ENCODE measurements at places on chromosomes 12 and 14.

DNA sequence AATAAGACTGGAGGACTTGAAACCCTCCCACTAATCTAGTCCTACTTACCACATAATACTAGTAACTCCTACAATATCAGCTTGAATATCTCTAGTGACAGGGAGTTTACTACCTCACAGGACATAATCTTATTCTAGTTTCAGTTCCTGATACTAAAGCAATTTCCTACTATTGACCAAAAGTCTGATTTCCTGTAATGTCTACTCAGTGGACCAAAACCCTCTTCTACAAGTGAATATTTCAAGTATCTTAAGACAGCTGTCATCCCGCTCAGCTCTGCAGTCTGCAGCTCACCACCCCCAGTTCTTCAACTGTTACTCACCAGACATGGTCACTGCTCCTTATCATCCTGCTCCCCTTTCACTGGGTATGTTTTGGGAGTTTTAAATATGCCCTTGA is 70.8 kb upstream of the TMCC3 start:
- no peak for DNase-seq

GRCh38 chr12:125210104-125210755 is 145.0 kb downstream of the AACS start:
- DNase-seq = no peak

DNA sequence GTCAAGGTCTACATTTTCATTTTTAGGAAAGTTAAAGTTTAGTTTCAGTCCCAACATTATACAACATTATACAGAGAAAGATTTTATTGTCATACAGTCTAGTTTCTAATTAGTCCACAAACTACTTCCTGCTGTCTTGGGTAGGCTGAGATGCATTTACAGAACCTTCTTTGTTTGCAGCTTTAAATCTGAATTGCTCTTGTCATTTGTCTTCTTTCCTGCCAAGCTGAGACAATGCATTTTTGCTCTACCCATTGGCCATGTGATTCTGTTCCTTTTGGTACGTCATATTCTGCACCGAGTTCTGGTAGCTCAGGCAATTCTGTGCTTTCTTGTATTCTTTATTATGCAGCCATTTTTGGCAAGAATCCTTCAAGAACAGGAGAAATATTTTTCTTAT is 228.5 kb downstream of the ATP23 start:
- DNase-seq = no peak

DNA sequence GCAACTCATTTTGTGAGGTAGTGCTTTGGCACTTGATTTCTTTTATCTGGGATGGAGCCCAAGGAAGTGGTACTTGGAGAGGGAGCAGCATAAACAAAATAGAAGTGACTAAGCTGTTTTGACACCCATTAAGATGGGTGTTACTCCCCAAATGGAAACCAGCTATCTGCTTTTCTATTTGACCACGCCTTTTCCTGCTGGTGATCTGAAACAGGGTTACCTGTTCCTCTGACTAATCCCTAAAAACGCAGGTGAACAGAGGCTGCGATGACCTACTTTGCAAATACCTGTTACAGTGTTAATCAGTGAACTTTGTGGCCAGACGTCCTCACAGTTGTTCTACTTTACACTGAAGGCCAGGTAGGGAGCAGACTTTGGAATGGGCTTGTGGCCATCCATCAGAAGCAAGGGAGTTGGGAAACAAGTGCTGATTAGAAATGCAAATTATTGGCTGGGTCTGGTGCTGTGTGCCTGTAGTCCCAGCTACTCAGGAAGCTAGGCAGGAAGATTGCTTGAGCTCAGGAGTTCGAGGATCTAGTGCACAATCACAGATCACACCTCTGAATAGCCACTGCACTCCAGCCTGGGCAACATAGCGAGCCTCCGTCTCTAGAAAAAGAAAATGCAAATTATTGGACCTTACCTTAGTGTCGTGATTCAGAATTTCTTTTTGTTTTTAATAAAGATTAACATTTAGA is 58.3 kb upstream of the HECTD1 start:
- DNase-seq = no peak

- DNase-seq = no peak
Observed at GRCh38 chr12:131843527-131843926, 15.3 kb downstream of the MMP17 start.

- DNase-seq = no peak
Observed at GRCh38 chr14:50301914-50302313, 10.1 kb downstream of the L2HGDH start.

DNA sequence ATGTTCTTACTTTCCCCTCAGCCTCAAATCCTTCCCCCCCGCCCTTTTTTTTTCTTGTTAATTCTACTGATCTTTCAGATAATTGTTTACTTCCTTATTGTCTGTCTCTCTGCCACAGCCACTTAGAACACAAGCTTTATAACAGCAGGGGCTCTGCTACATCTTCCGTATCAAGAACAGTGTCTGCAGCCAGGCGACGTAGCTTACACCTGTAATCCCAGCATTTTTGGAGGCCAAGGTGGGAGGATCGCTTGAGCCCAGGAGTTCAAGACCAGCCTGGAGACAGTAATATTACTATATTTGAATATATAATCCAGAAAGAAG is 5.4 kb downstream of the SOS2 start:
- DNase-seq = peak; percentile 4

DNA sequence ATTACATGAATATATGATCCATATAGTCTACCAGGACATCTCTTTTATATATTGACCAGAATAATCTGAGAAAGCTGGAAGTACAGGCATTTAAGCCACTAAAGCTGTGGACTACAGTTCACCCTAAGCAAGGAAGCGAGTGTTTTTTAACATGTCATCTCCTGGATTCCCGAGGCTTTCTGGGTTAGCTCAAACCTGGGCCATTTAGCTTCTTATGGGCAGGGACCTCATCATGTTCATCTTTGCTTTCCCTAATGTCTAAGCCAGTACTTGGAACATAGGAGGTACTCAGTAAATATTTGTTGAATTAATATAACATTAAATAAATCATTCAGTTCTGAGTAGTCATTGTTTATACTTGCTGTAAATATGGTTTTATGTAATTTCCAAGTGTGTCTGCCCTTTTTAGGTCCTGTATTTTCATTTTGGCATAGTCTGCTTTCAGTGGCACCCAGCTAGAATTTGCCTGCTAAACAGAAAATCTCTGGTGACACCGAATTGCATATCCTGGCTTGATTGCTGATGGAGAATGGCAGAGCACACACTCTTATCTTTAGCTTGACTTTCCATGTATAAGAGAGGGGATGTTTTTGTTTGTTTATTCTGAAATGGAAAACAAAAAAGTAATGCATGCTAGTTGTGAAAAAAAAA is 344.5 kb downstream of the ZFP36L1 start:
- no peak for DNase-seq

GRCh38 chr12:98294051-98294805 is 221.2 kb upstream of the TMPO start:
- no peak for DNase-seq

DNA sequence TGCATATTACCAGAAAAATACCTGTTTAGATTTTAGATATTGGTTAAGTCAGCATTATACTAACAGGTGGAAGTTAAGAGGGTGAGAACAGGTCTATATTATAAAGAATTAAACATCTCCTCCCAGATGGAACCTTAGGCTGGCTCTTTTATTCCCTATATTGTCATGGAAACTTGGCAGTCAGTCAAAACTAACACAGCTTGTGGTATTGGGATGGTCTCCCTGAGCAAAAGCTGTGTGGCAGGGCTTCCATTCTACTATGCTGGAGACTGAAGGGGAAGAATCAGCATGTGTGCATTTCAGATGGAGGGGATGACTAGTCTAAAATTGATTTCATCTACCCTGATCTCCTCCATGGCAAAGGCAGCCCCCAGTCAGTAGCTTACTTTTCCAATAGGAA is 66.7 kb downstream of the SMOC1 start:
- no peak for DNase-seq

- no peak for DNase-seq
Observed at GRCh38 chr12:55765736-55766290, 22.9 kb downstream of the GDF11 start.

DNA sequence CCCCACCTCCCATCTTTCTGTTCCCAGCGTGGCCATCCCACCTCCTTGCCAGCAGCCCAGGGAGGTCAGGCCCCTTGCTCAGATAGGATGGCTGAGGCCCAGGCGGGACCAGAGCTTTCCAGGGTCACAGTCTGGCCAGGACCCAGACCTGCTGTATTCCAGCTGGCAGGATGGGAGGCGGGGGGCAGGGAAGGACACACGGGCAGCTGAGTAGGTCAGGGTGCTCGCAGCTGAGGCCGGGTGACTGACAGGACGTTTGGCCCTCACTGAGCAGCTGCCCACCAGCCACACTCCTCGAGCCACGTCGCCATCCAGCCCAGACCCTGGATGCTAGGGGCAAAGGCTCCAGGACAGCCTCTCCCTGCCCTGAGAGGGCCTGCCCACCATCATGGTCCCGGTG is 4.0 kb downstream of the NUDT14 start:
- no peak for DNase-seq

GRCh38 chr12:2286047-2286446 is 233.3 kb downstream of the CACNA1C start:
- DNase-seq = no peak

GRCh38 chr12:122738571-122738970 is 7.9 kb upstream of the HCAR1 start:
- no peak for DNase-seq

- peak; percentile 72 for DNase-seq
Observed at GRCh38 chr12:8455727-8456360, at the start of gene CLEC6A. CLEC6A (plus strand) TSS chr12:8455962; CDS start chr12:8456112, 150 bp downstream.

DNA sequence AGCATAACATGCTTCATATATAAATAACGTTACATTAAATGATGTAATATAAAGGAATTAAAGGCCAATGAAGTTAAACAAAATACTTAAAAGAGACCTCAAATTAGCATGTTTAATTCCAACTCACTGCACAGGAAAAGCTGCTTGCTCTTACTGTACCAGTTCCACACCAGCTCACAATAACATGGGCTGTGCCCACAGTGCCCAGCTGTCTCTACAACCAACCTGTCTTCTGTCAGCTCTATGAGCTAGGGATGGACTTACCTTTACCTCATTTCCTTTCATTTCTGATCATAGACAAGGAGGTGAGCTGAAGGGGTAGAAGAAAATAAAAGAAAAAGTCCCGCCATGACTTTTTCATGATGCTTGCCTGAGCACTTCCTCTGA is 64.8 kb downstream of the NKX2-1 start:
- DNase-seq = no peak

- no peak for DNase-seq
Observed at GRCh38 chr12:32120419-32120818, 13.8 kb downstream of the BICD1 start.

- no peak for DNase-seq
Observed at GRCh38 chr14:20998674-20999366, at the start of gene SLC39A2. SLC39A2 (plus strand) TSS chr14:20999293; CDS start chr14:20999447, 154 bp downstream.

DNA sequence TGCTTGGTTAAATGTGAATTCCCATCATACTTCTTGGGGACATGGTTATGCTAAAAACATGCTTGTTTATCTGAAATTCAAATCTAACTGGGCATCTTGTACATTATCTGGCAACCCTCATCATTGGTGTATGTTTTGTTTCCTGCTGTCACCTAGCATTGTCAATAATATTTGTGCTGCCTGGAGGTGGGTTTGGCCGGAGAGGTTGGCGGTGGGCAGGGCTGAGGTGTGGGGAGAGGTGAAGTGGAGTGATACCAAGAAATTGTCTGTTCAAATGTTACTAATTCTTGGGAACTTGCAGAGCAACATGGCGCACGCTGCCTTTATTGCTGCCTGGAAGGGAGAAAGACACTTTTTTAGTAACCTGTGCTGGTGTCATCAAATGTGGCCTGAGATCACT is 280.5 kb downstream of the VRK1 start:
- no peak for DNase-seq

DNA sequence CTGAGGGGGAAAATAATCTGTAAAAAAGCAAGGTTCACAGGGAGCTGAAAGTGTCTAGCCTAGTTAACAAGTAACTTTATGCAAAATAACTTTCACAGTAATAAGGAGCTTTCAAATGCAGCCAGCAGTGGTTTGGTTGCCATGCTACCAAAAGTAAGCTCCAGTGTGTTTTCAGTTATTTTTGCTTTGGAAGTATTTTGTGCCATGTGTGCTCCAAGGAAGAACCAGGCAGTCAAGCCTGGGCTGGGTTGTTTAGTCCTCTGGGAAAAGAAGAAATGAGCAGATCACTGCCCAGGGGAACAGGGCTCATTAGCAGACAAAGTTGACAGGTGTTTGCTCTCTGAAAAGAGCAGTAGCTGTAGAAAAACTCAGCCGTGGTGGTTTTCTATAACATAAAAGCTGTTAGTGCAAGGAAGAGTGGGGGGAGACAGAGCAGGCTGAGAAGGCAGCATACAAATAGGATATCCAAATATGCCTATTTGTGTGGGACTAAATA is 92.8 kb upstream of the TMTC2 start:
- no peak for DNase-seq

GRCh38 chr14:55843718-55844403 is 263.9 kb downstream of the KTN1 start:
- no peak for DNase-seq

- DNase-seq = no peak
Observed at GRCh38 chr12:119169150-119169549, 9.6 kb upstream of the HSPB8 start.

GRCh38 chr12:100279159-100279558 is 12.2 kb downstream of the SCYL2 start:
- DNase-seq = no peak

- no peak for DNase-seq
Observed at GRCh38 chr14:61726778-61727658, 31.7 kb downstream of the HIF1A start.

GRCh38 chr14:47044841-47045240 is 393.3 kb upstream of the RPL10L start:
- DNase-seq = no peak

DNA sequence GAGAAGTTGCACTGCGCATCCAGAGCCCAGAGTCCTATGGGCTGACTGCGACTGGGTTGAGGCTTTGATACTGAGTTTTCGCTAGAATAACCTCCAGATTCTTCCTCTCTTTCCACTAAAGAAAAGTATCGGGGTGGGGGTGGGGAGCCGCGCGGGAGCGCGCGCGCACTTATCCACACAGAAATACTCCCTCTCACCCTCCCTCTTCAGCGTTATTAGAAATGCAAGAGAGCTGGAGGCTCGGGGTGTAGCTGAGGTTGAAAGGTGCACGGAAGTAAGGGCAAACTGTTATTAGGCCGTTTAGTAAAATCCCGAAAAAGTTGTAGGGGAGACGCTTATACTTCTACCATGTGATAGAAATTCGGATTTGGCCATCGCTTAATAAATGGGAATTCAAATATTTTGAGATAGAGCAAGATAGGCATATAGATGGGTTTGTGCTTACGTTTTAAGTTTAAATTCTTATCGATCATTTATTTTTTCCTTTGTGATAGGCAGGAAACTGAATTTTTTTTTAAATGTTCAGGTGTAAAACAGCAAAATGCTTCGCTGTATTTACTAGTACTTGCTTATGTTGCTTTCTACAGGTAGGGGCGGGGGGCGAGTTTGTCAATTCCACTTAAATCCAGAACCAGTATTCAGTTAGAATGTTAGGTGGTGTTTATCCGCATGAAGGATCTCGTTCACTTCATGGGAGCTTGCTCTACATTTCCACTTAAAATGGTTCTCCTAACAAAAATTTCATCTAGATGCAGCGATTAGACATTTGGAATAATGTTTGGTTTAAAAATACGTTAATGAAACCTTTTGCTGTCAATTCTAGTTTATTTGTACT is 1.1 kb downstream of the ARHGAP5 start:
- no peak for DNase-seq

- DNase-seq = no peak
Observed at GRCh38 chr12:94636462-94637085, 13.8 kb downstream of the TMCC3 start.

GRCh38 chr14:52656905-52657304 is 38.5 kb downstream of the ERO1A start:
- no peak for DNase-seq

Data from suppressor macrophage treated with lipopolysaccharide for 4 hours (primary cell).